ENCODE measurements at places on chromosomes 5 and 9.

GRCh38 chr5:117833691-117834090, 1154.7 kb downstream of the DTWD2 start:
- no peak for DNase-seq

- DNase-seq = peak; percentile 59
These were observed 130.3 kb downstream of the RGS3 start for GRCh38 chr9:113593682-113594281.

GRCh38 chr9:127133739-127134167, 11.3 kb upstream of the ANGPTL2 start:
- no peak for DNase-seq

DNA sequence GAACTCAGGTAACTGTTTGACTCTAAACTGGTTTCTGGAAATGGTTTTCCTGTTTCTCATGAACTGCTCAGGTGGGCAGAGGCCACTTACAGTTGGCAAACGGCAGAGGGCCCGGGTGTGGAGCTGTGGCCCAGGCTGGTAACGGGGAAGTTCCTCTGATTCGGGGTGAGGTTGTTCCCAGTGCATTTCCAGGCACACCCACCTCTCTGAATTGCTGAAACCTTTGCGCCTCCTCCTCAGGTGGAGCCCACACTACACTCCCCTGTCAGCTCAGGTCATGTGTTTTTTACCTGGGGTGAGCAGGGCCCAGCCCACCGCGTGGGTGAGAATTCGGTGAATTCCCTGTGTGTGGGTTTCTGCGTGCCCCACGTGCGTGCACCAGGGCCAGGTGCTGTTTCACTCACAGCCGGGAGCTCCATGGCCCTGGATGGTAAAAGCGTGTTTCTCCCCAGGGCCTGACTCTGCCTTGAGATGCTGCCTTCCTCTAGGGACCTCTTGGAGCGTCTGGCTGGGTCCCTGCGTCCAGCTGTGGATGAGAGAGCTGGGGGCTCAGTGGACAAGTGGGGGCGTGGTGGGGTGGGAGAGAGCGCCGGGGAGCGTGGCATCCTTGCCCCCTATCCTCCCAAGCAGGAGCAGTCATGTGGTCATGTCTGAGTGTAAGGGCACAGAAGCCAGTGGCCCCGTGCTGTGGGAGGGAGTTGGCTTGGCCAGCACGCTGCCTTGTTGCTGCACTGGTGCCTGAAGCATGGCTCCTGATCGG, 33.5 kb upstream of the LPCAT1 start:
- DNase-seq = no peak

DNA sequence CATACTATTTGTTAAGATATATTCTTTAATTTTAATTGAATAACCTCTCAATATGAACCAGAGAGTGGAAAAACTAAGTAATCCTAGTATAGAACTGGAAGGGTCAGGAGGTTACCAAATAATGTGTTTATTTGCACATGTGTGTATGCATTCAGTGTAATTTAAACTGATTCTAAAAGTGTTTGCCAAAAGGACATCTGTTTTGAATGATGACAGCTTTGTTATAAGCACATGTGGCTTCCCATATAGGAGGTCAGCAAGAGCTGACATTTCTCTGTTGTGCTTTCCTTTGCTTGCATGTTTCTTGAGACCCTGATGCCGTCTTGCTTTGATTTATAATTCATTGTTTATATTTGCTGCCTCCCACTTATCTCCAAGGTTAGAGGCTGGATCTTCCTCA, 383.4 kb downstream of the BRINP1 start:
- no peak for DNase-seq

- DNase-seq = peak; percentile 12
These were observed 119.4 kb downstream of the TTC39B start for GRCh38 chr9:15187589-15187988.

GRCh38 chr5:74145951-74146350, 494.6 kb downstream of the ENC1 start:
- no peak for DNase-seq

GRCh38 chr9:109286981-109287380, 33.9 kb downstream of the EPB41L4B start:
- no peak for DNase-seq

DNA sequence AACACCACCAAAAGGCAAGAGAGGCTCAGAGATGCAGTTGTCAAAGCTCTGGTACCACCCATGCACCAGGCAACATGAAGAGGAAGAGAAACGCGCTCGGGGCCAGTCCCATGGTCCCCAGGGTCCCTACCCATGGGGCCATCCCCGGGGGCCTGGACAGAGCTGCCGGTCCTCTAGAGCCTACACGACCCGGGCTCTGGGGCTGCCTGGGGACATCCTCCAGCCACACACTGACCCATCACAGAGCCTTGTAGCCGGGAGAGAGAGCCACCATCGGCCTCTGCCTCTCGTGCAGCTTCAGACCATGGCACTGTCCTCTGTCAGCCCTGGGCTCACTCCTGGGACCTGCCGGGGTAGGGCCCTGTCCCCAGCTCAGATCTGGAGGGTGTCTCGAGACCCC, 23.7 kb downstream of the VAV2 start:
- no peak for DNase-seq

DNA sequence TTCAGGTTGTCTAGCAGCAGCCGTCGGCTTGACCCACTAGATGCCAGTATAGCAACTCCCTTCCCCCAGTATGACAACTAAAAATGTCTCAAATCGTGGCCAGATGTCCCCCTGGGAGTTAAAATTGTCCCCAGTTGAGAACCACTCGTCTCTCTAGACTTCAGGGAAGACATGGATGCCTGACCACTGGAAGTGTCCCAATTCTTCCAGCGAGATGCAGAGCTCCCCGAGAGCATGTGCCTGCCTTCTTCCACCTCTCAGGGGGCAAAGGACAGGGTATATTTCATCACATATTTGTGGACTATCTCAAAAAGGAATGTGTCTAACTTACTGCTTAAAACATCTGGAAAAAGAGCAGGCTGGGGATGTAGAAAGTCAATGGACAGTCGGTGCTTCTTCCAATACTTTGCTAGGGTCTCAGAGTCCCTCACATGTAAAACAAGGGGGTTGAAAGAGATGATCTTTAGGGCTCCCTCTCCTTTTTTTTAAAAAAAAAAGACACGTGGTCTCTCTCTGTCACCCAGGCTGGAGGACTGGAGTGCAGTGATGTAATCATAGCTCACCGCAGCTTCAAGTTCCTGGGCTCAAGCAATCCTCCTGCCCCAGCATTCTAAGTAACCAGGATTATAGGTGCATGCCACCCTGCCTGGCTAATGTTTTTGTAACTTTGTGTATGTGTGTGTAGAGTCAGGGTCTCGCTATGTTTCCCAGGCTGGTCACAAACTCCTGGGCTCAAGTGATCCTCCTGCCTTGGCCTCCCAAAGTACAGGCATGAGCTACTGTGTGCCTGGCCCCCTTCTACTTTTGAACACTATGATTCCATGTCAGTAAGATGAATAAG, 190.6 kb downstream of the DAB2IP start:
- DNase-seq = peak; percentile 9

DNA sequence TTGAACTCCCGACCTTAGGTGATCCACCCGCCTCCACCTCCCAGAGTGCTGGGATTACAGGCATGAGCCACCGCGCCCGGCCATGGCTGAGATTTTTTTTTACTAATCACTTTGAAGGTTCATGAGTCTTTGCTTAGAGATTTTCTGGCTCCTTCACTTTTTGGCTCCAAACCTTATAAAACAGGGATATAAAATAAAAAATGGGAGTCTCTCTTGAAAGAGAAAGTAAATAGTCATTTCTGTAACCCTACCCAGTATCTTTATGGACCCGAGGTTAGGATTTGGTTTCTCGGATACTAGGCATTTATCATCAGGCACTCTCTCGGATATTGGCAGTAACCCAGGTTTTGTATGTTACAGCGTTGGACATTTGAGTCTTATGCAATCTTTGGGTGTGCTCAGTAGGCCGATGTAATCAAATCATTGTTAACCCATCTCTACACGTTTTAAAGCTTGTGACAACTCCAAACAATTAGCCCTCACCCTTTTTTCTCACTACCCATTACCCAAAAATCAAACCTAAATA, 25.3 kb downstream of the STXBP1 start:
- no peak for DNase-seq

DNA sequence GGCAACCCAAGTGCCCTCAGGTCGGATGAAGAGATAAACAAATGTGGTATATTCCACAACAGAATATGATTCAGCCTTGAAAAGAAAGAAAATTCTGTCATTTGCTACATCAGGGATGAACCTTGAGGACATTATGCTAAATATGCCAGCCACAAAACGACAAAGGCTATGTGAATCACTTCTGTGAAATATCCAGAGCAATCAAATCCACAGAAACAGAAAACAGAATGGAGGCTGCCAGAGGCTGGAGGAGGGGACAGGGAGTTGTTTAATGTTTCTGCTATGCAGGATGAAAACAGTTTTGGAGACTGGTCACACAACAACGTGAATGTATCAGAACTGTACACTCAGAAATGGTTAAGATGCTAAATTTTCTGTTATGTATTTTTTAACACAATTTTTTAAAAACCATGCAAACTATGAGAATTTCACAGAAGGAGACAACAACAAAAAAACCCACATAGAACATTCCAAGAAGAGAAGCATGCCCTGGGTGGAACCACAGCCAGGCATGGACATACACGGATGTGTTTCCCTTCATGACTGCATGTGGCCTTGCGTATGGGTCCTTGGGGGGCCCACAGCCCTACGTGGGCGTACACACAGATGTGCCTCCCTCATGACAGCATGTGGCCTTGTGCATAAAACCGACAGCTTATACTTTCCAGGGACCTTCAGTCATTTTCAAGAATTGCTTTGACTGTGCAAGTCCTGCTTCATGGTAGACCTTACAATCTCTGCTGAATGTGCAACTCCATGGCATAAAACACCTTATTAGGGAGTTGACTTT, 146.7 kb downstream of the ROR2 start:
- DNase-seq = no peak

GRCh38 chr5:72046106-72046505, 61.2 kb upstream of the MAP1B start:
- DNase-seq = no peak

GRCh38 chr5:119948162-119948561, 318.8 kb downstream of the FAM170A start:
- no peak for DNase-seq

- DNase-seq = no peak
These were observed 6.0 kb upstream of the IL13 start for GRCh38 chr5:132651838-132652469.

- DNase-seq = no peak
These were observed 68.9 kb upstream of the STXBP1 start for GRCh38 chr9:127543221-127543620.

DNA sequence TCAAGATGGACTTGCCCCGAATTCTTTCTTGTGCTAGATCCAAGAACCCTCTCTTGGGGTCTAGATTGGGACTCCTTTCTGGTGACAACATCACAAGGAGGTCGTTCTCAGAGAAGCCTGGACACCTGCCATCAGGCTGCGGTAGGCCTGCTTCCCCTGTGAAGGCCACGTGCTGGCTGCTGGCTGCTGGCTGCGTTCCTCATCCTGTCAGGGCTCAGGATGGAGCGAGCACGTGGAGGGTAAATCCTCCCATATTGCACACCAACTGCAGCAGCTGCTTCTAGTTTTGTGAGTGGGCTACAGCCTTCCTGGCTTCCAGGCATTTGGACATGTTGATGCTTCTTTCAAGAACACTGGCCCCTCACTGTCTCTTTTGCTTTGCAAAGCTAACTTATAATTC, 95.6 kb downstream of the HSPA4 start:
- peak; percentile 43 for DNase-seq

DNA sequence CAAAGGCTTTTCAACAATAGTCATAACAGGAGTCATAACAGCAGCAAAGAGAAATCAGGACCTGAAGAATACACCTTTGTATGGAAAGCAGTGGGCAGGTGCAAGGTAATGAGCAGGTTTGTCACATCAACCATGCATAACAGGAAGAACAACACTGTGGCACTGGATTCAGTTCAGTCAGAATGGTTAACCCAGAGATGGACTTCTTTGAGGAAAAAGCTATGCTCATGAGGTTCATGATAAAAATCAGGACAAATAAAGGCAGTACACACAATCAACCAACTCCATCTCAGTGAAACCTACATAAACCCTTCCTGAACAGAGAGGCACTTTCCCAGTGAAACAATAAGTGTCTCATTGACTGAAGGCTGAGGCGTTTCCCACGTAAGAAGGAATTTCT, 27.0 kb downstream of the ABITRAM start:
- DNase-seq = no peak

GRCh38 chr5:152335461-152335860, 69.6 kb downstream of the NMUR2 start:
- peak; percentile 78 for DNase-seq

GRCh38 chr9:76203373-76203772, 190.9 kb downstream of the RFK start:
- DNase-seq = peak; percentile 47

DNA sequence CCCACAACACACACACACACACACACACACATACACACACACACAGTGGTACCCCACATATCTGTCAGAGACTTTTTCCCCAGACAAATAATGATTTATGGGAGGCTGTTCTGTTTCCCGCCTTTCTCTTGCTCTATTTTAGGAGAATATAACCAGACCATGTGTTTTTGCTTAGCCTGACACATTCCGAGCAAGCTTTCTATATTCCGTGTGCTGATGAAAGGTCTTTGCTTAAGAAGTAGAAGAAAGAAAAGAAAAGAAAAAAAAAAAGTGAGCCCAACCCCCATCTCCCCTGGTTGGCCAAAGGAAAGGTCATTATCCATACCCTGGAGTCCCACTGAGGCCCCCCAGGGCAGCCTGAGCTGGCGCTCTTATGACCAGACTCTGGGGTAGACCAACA, 338.6 kb downstream of the SLIT3 start:
- DNase-seq = no peak

DNA sequence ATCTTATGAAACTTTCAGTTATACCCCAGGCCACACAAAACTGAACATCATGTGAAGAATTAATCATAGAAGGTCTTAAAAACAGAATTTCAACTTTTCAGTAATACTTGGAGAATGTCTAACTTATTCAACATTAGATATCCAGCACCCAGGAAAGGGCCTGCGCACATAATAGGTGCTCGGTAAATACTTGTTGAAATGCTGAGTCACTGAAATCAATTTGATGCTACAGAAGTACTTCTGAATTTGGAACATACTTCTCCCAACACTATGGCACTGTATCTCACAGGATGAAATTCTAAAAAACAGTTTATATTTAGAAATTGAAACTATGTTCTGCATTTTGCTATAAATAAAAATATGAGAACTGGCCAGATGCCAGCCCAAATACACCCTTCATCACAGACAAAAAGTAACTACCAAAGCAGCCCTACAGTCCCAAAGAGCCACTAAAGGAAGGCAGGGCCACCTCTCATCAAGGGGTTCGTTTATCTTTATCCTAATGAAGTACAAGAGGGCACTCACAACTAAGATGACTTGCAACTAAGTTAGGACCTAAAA, 26.5 kb downstream of the MRPS27 start:
- no peak for DNase-seq

GRCh38 chr9:120439926-120440325, 140.0 kb downstream of the CDK5RAP2 start:
- DNase-seq = no peak

Measured in MV-4-11 (cell line).